ENCODE measurements at places on chromosomes 3 and 15.

- DNase-seq, result no peak
These were observed 102.7 kb downstream of the IMPG2 start for GRCh38 chr3:101217472-101218245.

- no peak for DNase-seq
These were observed 603.6 kb downstream of the PLOD2 start for GRCh38 chr3:145557405-145557804.

GRCh38 chr3:41740374-41740886 lies 221.5 kb downstream of the ULK4 start:
- no peak for DNase-seq

DNA sequence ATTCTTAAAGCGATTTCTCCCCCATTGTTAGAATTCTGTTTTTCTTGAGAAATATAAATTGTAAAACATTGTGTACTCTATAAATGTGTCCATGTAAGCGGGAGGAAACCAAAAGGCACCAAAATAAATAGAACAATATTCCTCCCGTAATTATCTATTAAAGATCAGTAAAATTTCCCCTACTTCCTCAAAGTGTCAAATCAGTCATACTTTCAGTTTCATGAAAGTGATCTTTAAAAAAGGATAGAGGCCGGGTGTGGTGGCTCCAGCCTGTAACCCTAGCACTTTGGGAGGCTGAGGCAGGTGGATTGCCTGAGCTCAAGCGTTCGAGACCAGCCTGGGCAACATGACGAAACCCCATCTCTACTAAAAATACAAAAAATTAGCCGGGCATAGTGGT lies 278.9 kb downstream of the MECOM start:
- DNase-seq, result no peak

DNA sequence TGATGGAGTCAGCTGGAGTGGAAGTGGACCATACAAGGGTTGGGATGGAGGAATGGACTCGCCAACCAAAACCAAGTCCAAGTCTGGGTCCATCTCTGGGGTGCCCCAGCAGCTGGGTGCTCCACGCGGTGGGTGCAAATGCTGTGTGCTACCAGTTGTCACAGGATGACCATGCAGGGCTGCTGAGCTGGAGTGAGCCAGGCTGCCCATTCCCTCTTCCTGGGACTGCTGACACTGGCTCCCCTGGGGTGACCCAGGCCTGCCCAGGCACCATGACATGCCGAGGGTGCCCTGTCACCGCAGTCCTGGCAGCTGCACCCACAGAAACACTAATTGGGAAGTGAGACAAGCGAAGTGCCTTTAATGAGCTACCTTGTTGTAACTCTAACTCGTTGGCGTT lies 140.2 kb downstream of the TPRA1 start:
- DNase-seq, result no peak

GRCh38 chr3:194800002-194800401 lies 114.3 kb downstream of the FAM43A start:
- no peak for DNase-seq

GRCh38 chr3:149902498-149903139 lies 68.1 kb downstream of the PFN2 start:
- no peak for DNase-seq

GRCh38 chr15:96629511-96629910 lies 299.0 kb downstream of the NR2F2 start:
- no peak for DNase-seq

GRCh38 chr3:55567615-55568014 lies 80.5 kb upstream of the WNT5A start:
- no peak for DNase-seq

DNA sequence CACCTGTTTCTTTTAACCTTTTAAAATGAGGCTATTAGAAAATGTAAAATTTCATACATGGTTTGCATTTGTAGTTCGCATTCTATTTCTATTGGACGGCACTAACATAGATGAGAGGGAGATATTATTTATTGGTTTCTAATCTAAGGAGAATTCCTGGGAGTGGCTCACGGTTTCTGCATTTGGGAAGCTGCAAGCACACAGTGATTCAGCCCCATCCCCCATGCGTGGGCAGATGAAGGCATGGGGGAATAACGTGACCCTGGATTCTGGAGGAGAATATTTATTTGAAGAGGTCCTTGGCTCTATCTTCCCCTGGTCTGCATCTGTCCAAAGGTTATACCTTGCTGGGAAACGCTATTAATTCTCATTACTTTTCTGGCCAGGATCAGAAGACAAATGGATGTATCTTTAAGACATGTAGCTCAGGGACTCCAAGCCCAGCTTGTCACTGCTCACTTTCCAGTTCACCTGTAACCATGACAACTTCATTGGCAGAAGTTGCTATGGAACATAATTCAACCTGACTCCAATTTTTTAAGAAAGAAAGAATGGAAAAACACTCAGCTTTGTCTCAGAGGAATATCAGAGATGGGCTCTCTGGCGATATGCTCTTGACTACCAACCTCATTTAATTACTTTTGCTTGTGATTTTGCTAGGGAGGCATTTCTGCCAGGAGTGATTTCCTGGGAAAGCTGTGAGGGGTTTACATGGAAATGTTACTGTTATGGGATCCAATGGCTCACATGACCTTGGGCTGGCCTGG lies 27.2 kb upstream of the POMGNT2 start:
- no peak for DNase-seq

GRCh38 chr15:79989682-79990081 lies 18.7 kb upstream of the BCL2A1 start:
- DNase-seq, result no peak

DNA sequence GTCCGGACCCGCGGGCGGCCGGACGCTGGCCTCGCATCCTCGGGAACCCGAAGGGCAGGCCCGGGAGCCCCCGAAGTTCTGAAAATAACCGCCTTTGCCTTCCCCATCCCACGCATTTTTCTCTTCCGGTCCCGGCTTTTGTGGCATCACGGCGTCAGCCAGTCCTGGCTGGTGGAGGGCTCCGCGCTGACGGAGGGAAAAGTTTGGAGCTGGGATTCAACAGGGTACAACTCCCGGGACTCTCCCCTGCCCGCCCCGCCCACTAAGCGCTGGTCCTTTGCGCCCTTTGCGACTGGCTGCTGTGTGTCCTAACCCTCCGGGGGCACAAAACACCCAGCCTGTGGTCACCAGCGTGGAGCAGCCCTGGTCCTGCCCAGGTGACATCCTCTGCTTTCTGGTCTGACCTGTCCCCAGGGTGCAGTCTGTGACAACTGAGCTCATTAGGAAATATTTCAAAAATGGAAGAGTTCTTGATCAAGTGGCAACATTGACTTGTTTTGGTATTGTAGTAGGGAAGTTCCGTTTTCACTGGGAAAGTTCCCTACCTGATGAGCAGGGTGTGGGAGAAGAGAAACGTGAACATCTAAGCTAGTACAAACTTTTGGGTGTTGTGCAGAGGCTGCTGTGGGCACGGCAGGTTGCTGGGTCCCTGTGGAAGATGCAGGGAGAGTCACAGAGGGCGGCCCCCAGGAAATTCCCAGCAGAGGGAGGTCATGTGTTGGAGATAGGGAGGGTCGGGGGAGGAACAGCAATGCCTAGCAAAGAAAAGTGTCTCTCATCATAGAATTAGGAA lies 775 bp downstream of the ARNT2 start:
- peak; percentile 20 for DNase-seq

DNA sequence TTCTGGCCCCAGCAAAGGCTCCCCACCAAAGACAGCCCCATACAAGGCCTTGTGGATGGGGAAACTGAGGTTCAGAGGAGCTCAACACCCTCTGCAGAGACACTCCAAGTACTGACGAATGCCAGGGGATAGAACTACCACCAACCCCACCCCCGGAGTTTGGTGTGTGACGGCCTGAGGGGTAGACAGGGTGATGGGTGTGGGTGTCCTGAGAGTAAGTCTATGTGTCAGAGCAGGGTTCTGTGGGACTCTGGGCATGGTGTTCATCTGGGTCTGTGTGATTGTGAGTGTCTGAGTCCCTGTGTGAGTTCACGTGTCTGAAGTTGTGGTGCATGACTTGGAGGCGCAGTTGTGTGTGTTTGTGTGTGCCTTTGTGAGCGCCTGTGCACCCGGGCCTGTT lies 7.4 kb downstream of the PTH1R start:
- no peak for DNase-seq

Data from left colon (tissue), 2 donors.